ENCODE measurements at places on chromosomes 1 and 21.

DNA sequence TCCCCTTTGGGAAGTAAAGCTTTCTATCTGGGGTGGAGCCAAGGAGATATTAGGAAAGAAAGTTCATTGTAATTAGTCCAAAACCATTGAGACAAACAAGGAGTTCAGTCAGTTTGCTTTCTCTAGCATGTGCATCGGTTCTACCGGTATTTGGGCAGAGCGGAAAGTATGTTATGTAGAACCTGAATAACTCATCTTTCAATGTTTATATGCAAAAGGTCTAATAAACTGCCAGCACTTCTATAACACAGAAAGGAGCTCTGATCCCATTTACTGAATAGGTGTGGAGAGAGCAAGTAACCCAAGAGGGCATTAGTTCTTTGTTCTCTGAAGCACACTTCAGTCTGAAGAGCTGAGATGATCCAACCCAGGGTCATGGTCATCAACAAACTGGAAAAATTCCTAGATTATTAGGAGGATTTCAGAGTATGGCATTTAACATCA lies 3.5 kb downstream of the TGFB2 start:
- DNase-seq = no peak

- no peak for DNase-seq
Measured at GRCh38 chr1:117135329-117135728, 13.8 kb upstream of the TRIM45 start.

DNA sequence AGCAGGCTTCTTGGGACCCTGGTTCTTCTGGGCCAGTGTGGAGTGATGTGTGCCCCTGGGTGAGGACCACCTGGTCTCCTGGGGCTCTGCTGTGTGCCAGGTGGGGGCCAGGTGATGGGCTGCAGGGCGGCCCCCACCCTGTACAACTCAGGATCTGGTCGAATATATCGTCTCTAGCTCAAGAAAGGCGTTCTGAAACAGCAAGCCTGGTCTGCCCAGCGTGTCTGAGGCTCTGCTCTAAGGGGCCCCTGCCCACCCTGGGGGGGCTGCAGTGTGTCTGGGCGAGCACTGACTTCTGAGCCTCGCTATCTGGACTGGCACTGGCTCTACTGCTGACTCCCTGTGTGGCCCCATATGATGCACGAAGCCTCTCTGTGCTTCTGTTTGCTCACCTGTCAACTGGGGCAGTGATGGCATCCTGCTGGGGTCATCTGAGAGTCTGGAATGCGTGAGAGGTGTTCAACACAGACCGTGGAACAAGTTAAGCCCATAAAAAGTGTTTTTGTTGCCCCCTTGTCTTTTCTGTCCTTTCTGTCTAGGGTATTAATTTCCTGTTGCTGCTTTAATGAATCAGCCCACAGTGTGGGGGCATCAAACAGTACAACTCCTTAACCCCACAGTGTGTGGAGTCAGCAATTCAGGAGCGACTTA lies 56.0 kb upstream of the TRAPPC10 start:
- DNase-seq = no peak

DNA sequence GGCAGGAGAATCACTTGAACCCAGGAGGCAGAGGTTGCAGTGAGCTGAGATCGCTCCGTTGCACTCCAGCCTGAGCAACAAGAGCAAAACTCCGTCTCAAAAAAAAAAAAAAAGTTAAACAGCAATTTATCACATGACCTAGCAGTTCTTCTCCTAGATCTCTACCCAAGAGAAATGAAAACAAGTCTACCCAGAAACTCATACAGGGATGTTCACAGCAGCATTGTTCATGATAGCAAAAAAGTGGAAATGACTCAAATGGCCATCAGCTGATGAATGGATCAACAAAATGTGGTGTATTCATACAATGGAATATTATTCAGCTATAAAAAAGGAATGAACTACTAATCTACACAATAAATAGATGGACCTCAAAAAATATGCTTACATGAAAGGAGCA lies 12.2 kb upstream of the ID3 start:
- DNase-seq = no peak
